ENCODE measurements at places on chromosomes 12 and 14.

GRCh38 chr14:95275494-95275893 is 44.2 kb downstream of the CLMN start:
- DNase-seq: no peak

GRCh38 chr12:1310653-1311052 is 283.7 kb downstream of the FBXL14 start:
- no peak for DNase-seq

DNA sequence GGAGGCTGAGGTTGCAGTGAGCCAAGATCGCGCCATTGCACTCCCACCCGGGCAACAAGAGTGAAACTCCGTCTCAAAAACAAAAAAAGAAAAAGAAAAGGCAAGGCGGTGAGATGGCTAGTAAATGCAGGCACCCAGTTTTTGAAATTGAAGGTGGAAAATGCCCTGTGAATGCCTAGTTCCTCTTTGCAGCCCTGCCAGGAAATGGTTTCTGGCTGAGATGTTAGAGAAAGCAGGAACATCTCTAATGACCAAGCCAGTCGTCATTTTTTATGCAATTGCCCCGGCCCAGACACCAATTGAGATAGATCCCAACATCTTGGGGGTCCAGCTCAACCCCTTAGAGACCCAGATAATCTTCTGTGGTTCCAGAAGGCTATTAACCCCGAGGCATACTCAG is 17.0 kb downstream of the SLC8A3 start:
- DNase-seq: no peak

DNA sequence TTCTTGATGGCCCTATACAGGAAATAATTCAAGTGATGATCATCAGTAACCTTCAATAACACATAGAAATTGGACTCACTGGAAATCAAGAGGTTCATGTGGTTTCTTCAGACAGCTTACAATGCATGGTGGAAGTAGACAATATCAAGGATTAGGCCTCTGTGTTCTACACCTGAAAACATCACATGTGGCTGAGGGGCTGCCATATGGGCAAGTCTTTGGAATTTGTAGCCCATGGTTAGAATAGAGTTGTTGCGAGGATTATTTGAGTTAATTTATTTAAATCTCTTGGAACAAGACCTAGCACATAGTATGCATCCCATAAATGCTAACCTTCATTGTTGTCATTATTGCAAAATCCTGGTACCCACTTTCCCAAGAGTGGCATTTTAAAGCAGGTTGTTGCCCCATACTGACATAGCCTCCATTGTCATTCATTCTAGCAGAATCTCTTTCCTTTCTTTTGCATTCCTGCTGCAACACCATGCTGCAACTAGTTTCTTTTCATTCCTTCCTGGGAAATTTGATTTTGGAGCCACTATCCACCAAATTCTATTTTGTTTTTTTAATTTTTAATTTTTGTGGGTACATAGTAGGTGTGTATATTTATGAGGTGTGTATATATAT is 352.7 kb upstream of the NAV3 start:
- DNase-seq: no peak

DNA sequence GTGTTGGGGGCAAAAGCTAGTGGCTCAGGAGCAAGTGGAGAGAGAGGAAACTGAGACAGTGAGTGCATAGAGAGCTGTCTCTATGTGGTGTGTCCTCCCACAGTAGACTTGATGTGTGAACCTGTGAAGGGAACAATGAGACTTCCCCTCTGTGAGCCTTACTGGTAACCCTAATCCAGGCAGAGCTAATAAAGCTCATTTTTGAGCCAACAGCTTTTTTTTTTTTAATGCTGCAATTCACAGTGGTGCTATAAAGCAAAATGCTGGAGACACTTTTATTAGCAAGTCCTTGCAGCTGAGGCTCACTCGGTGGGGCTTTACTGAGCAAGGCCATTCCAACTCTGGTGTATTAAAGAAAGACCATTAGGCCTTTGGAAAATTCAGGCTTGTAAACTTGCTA is 26.9 kb downstream of the FBXW8 start:
- no peak for DNase-seq

GRCh38 chr14:65159281-65160062 is 57.2 kb upstream of the MAX start:
- no peak for DNase-seq

- no peak for DNase-seq
These were observed 241.0 kb downstream of the EMP1 start for GRCh38 chr12:13437541-13437940.

DNA sequence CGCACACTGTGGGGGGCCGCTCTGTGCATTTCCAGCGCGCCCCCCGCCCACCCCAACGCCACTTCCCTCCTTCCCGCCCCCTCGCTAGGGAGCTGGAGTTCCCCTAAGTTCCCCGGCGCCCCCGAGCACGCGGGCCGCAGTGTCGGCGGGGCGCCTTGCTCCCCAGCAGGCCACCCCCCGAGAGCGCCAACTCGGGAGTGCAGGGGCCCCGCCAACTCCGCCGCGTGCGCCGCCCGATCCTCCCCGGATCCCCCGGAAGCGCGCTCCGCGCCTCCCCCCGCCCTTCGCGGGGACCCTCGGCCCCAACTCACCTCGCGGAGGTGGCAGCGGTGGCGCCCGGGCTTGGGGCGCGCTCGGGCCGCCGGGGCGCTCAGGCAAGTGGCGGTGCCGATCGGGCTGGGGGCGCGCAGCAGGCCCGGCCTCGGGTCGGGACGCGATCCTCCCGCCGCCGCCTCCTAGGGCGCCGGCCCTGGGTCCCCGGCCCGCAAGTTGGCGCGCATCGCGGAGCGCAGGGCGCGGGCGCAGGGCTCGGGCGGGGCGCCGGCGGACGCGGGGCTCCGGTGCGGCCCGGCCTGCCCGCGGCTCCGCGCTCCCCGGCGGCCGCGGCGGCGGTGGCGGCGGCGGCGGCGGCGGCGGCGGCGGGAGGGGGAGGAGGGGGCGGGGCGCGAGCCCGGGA is at the start of gene NCOR2:
Gene NCOR2 (minus strand): TSS at position 616 of the 676 bp plus-strand sequence. CDS start 72,361 bp downstream, outside the sequence.
- DNase-seq: no peak

DNA sequence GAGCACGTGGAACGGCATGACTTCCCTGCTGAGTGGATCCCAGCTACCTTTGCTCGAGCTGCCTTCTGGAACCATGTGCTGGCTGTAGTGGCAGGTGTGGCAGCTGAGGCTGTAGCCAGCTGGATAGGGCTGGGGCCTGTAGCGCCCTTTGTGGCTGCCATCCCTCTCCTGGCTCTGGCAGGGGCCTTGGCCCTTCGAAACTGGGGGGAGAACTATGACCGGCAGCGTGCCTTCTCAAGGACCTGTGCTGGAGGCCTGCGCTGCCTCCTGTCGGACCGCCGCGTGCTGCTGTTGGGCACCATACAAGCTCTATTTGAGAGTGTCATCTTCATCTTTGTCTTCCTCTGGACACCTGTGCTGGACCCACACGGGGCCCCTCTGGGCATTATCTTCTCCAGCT is 14.8 kb upstream of the ESPL1 start:
- DNase-seq: no peak

GRCh38 chr14:93729993-93730392 is 58.3 kb downstream of the PRIMA1 start:
- DNase-seq: no peak

GRCh38 chr14:61588419-61588901 is 106.9 kb upstream of the HIF1A start:
- no peak for DNase-seq

GRCh38 chr14:34874386-34875030 is 652 bp downstream of the BAZ1A start:
- peak; percentile 76 for DNase-seq

DNA sequence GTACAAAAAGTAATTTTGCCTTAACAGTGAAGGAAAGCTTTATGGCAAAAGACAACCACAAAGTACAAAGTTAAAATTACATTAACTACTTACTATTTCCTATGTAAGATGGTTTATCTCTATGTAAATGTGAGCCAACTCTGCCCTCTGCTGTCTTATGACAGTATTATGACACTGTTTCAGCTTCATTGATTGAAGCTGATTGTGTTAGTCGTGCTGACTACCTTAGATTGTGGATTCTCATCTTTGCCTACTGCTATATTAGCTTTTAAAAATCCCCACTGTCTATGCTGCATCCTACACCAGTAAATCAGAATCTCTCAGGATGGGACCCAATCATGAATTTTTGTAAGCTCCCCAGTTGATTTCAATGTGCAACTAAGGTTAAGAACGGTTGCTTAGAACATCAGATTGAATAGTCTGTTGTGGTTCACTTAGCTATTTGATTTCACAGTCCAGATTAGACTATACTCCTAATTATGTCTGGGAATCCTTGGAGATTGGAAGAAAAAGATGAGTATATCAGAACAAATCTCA is 12.2 kb upstream of the SPTB start:
- DNase-seq: no peak

DNA sequence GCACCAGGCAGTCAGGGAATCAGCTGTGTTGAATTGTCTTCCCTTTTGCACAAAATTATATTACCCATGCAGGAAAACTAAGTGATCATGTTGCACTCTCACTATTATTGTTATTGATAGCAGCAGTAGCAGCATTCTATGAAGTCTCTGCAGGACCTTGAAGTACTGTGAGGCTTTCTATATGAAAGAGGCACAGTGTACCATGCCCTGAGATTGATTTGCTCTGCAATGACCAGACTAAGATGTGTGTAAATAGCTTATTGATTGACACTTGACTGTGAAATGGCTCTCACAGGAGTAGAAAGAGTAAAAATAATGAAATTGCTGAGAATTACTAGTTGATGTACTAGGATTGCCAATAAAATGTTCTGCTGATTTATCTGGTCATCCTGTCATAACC is 99.9 kb downstream of the KICS2 start:
- no peak for DNase-seq

- no peak for DNase-seq
These were observed 12.2 kb upstream of the CLEC2A start for GRCh38 chr12:9944391-9944790.

DNA sequence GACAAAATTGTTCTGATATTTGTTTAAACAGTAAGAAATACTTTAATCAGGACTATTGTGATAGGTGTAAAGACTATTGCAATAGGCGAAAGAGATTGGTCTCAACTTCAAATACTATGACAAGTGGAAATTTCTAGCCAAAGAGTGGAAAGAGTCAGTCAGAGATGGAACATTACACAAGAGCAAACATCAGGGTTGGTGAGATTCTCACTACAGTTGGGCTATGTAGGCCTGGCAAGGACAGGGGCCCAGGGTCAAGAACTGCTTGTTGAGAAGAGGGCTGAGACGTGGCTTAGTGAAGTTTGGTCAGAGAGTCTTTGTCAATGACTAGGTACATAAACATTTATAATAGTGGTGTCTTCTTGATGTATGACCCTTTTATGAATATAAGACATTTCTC is 19.4 kb downstream of the CAND1 start:
- no peak for DNase-seq

DNA sequence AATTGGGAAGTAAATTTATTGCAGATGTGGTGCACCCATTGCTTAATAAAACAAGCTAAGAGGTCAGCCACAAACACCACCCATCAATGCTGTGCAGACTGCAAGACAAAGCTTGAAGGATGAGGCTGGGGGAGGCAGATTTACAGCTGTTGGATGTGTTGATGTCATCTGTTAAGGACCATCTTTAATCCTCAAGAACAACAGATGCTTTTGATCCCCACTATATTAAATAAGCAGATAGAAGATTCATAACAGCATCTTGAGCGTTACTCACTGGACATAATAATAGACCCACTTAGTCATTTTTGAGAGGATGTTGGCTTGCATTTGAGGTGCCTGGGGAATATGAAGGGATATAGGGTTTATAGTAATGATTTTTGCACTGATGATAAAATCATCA is 58.8 kb downstream of the GPR68 start:
- no peak for DNase-seq

DNA sequence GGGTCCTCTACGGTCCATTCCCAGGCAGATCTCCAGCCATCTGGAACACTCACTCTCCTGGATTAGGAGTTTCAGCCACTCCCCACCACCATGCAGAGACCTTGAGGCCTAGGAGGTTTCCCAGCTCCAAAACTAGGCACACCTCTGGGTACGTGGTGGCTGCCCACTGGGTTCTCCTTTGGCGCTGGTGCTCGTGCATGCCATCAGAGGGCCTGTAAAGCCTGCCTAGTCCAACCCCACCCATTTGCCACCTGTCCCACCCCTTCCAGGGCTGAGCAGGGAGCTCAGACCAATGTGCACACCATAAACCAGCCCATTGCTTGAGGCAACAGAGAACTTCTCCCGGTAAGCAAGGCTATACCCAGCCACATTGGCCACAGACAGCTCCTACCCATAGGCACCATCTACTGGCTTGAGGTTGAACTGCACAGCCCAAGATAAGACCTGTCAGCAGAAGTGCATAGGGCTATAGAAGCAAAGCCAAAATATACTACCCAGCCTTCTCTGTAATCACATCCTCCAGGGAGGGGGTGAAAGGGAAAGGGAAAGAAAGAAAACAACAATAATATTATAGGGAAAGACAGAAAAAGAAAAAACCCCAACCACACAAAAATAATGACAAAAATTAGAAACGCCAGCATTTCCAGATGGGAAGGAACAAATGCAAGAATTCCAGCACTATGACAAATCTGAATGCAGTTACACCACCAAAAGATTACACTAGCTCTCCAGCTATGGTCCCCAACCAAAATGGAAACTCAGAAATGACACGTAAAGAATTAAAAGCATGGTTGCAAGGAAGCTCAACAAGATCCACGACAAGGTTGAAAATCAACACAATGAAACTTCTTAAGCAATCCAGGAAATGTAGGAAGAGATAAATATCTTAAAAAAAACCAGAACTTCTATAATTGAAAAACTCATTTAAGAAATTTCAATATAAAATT is 111.9 kb upstream of the CCDC175 start:
- DNase-seq: no peak

GRCh38 chr12:84891106-84891838 is 21.3 kb downstream of the SLC6A15 start:
- DNase-seq: no peak

DNA sequence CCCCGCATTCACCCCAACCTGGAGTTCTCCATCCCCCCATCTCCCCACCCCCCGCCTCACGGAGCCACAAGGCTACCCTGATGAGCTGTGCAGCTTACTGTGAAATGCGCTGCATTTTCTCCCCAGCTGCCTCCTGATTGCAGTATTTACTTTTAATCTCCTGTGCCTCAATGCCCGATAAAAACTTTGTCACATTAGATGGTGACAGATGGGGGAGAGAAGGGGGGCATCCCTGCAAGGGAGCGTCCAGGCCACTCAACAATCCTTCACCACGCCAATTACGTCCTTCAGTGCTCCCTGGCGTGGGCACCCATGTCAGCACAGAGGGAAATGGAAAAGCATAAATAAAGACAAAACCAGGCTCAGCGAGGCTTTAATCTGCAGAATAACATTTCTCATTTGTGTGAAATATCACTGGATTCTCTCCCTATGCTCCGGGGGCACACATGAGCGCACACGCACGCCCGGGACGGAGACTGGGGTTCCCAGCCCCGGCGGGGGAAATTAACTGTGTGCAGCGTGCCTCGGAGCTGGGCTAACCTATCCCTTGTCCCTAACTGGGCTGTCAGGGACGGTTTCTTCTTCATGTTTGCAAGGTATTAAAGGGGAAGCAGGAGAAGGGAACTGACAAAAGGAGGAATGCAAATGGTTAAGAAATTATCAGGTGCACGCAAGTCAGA is 186.7 kb upstream of the VASH1 start:
- no peak for DNase-seq

DNA sequence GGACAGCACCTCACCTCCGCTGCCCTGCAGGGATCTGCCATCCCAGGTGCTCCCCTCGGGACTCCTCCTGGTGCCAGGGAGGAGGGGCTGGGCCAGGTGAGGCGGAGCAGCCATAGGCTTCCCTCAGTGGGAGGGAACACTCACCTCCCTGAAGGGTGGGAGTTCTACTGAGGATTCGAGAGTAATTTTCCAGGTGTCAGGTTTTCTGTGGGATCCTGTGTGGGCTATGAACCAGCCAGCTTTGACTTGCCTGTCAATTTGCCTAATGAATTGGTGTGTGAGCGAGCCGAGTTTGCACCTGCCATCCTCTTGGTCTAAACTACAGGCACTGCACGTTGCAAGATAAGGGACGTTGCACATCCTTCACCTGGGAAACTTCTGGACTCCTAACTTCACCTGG is 50.3 kb downstream of the NOC4L start:
- DNase-seq: no peak
